Breast epithelium (tissue), 4 donors: ENCODE measurements at places on chromosomes 3 and 15. TPM values are rescaled to one million over a fixed set of nuclear protein-coding genes. Genes with fewer than 3 reads are reported as not detected.

Gene LMCD1
- 105 TPM for total RNA-seq

Gene NR2F2
- total RNA-seq = 13.6 TPM

Gene CD200R1
- 3.4 TPM for total RNA-seq

Gene GOLGA8Q
- total RNA-seq = 0.59 TPM

Gene ANKRD63
- total RNA-seq = not detected

Gene ALDH1A2
- 6.1 TPM for total RNA-seq

Gene IREB2
- total RNA-seq = 52.2 TPM

Gene ARPIN
- 14.6 TPM for total RNA-seq

Gene OCA2
- total RNA-seq = 0.66 TPM
